ENCODE measurements at places on chromosomes 4 and X.

DNA sequence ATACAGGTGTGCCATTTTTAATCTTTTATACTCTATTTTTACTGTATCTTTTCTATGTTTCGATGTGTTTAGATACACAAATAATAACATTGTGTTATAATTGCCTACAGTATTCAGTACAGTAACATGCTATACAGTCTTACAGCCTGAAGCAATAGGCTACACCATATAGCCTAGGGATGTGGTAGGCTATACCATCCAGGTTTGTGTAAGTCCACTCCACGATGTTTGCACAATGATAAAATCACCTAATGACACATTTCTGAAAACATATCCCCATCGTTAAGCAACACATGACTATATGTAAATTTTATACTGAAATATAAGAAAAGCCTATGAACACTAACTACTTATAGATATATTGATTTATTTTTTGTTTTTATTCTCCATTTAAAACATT is 48.9 kb upstream of the EXOC1L start:
- no peak for DNase-seq

DNA sequence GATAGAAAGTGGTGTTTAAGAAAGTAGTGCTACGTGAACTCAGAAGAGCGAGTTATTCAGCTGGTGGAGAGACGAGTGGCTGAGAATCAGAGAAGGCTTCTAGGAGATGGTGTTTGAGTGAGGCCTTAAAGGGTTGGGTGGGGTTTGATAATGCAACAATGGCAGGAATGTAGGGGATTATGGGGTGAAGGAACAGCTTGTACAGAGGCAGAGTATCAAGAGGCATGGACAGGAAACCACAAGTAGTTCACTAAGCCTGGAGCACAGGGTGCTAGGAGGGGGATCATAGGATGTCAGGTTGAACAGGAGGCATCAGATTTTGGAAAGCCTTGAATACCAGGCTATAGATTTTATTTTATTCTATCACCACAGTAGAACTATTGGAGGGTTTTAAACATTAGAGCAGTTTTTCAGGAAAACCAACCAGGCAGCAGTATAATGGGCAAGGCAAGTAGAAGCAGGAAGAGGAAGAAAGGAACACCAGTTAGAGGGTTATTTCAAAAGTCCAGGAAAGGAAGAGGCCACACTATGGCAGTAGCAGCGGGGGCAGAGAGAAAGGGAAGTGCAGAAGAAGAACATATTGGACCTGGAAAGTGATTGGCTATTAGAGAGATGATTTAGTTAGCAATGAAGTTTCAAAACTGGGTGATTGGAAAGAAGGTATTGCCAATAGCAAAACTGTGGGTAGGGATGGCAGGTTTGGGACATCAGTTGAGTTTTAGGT is 99.2 kb downstream of the DOCK11 start:
- DNase-seq, result no peak

DNA sequence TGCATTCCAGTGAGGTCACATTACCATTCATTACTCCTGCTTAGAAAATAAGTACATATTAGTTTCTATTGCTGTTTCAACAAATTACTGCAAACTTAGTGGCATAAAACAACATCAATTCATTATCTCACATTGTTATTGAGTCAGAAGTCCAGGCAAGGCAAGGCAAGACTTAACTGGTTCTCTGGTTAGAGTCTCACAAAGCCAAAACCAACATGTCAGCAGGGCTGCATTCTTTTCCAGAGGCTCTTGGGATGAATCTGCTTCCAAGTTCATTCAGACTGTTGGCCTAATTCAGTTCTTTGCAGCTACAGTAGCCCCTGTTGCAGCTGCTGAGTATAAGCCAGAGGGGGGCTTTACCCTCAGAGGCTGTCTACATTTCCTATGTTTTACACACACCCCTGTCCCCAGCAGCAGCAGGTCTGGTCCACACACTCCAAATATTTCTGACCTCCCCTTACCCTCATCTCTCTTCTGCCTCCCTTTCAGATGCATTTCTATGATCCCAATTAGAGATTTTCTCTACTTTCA is 892.1 kb upstream of the EPHA5 start:
- no peak for DNase-seq

- DNase-seq, result no peak
Measured at GRCh38 chr4:166252487-166253402, 379.7 kb downstream of the TLL1 start.

GRCh38 chrX:63958134-63958865 is 173.3 kb upstream of the ARHGEF9 start:
- no peak for DNase-seq

GRCh38 chr4:57355101-57355665 is 245.0 kb upstream of the IGFBP7 start:
- DNase-seq, result no peak

DNA sequence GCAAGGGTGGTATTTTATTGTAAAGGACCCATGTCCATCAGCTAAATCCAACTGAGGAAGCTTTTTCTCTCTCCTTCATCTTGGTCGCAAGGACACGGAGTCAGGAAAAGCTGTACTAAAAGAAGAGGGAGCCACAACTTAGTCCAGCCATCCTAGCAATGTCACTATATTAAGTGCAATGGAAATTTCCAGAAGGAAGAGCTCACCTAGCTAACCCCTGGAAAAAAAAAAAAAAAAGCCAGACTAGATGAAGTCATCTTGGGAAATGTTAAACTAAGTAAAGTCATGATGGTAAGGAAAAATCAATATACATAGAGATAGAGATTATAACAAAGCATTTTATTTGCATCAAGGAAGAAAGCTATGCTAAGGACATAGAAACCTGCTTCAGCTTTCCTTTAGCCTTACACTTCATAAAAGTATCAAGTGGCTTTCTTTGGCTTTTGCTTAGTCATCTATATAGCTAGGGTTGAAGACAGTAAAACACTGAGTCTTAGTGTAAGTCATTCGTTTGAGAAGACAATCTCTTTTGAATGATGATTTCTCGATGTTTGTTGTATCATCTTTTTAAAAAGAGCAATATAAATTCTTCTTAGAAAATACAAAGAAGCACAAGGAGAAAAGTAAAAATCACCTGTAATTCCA is 18.6 kb upstream of the CA5B start:
- DNase-seq, result no peak

GRCh38 chr4:16110199-16110598 is 26.4 kb upstream of the PROM1 start:
- DNase-seq, result no peak

DNA sequence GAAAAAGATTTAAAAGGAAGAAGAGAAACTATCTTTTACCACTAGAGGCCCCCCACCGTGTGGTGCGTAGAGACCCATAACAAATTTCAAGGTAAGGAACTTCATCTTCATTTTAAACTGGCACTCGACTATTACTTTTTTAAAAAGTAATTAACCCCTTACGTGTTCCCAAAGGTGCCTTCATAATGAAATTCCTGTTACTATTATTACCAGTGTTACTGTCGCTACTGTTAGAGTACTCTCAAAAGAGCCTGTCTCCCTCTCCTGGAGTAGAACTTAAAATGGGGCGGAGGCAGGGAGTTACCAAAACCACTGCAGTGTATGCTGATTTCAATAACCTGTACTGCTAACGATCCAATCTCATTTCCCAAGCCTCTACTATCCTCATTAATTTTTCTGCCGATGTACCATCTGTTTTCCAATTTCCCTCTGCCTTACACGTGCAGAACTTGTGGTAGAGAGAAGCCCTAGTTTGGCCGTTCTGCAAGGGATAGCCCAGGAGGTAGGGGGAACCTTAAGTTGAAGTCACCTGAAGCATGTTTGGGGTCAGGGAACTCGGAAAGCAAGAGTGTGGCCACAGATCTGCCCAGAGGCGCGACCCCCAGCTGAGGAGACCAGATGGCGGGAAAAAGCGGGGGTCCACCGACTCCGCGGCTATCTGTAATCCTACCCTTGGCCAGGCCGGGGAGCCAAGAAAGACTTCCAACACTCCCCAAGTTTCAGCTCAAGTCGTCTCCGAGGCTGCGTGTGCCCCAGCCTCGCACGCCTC is 720 bp upstream of the STK26 start:
- DNase-seq, result no peak

GRCh38 chr4:94395562-94395961 is 52.9 kb upstream of the HPGDS start:
- DNase-seq, result no peak

GRCh38 chrX:30734782-30735181 is 81.6 kb downstream of the GK start:
- DNase-seq, result no peak

DNA sequence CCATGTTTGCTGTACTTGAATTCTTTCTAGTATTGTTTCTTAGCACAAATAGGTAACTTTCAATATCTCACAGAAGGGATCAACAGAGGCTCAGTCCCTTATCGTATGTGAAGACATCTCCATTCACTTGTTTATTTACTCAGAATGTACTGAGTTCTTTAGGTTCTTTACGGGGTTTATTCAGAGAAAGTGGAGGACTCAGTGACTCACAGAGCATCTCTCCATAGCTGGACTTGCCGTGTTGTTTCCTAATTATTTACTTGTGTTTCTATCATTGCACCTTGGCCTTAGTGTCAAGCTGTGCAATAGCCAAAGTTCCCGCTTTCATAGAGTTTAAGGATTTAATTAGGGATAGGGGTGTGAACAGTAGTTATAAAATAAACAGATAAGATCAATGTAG is 57.1 kb downstream of the RHOH start:
- no peak for DNase-seq

DNA sequence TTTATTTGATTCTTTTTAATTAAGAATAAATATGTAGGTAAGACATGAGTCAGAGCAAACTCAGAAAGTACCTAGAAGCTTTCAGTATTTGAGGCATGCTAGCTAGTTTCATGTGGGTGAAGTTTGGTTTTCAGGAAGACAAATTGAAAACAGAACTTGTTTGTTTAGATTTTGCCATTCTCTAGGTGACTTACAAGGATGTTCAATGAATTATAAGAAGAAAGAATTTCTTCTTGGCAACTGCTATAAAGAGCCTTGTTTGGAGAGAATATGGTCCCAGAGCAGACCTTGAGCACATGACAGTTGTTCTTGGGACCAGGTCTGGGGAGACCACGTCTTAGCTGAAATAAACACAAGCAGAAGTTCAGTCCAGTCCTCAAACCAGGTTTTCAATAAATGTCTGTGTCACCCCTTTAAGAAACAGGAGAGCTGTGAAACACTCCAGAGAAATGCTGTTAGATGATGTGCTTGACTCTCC is 38.0 kb upstream of the IL21 start:
- no peak for DNase-seq

DNA sequence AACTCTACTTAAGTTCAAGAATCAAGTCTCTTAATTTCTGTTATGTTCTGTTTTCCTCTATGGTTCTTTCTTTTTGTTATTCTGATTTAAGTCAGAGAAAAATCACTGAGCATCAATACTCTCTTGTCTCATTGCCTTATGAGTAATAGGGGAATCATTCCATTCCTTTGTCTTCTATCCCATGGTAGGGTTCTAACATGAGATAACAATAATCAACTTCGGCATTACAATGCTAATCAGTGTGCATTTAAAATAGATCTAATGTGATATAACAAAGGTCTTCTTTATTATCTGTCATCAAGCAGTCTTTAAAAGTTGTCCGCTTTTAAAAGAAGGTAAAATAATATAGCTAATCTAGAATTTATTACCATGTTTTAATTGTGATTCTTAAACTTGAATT is 446.9 kb downstream of the IL15 start:
- no peak for DNase-seq

DNA sequence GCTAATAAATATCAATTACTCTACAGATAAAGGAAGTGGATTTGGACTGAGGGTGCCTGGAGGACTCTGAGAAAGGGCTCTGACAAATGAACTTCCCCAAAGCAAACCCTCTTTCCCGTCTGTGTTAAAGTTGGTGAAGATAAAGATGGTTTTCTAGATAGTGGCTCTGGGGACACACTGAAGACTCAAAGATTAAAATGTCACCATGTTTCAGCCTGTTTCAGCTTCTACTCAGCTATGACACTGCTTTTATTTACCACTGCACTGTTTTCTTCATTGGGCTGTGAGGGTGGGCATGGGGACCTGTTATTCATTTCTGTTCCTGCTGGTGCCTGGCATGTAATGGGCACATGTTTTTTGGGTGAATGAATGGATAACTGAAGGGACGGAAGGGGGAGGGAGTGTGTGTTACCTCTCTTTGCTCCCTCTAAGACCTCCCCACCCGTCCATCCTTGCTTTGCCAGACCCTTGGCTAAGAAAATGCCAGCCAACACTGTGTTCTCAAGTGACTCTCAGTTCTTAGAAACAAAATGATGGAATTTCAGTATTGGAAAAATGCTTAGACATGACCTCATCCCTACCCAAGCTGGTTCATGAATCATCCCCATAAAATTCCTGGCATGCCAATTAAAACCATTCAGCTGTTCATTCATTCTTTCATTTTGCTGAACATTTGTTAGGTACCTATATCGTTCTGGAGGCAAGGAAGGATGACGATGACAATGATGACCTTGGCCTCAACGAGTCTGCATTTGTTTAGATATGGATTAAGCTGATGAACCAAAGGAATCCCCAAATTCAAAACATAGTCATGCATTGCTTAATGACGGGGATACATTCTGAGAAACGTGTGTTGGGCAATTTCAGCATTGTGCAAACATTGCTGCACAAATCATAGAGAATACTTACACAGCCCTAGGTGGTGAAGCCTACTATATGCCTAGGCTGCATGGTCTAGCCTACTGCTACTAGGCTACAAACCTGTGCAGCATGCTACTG is 13.4 kb upstream of the STK32B start:
- DNase-seq, result no peak

DNA sequence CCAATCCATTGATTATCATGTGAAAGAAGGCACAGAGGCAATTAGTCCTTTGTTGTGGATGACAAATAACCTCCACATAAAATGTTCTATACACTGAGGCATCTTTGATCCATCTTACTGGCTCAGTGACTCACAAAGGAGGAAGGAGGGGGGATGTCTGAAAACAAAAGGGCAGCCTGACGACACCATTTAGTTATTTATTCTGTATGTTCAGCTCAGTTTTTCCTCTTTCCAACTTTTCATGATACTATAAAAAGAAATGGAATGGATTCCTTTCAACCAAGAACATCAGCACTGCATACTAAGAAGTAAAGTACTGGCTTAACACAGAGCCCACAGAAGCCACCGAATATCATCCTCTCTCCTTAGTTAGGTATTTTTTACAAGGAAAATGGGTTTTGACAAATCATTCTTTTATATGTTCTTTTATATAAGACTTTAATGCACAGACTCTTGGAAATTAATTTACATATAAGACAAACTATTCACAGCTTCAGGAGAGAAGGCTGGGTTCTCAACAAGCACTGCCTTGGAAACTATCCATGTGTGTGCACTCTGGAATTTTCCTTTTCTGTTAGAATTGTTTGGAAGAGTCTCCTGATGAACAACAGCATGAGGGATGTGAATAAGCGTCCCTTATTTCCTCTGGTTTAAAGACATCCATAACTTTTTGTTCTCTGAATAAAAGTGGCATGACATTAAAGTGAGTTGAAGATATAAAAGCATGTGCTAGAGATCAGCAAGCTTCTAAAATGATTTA is 135.6 kb downstream of the TSPAN5 start:
- no peak for DNase-seq

DNA sequence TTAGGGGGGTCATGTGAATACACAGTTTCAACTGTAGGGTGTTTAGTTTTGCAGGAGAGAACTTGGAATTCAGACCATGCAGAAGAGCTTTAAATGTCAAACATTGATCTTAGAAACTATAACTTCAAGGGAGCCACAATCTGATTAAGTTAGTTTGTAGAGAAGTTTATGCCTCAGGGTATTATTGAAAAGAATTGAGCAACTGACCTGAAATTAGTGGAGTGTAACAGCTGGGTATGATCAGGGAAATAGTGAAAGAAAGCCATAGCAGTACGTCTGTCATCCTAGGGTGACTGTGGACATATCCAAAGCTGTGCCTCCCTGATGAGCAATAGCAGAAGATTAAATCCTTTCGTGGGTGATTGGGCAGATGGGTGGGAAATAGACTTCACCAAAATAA is 63.8 kb downstream of the FAM47B start:
- no peak for DNase-seq
